ENCODE measurements at places on chromosomes 13 and 19.

- no peak for ATAC-seq
Observed at GRCh38 chr13:26742691-26743358, 17.8 kb downstream of the GPR12 start.

DNA sequence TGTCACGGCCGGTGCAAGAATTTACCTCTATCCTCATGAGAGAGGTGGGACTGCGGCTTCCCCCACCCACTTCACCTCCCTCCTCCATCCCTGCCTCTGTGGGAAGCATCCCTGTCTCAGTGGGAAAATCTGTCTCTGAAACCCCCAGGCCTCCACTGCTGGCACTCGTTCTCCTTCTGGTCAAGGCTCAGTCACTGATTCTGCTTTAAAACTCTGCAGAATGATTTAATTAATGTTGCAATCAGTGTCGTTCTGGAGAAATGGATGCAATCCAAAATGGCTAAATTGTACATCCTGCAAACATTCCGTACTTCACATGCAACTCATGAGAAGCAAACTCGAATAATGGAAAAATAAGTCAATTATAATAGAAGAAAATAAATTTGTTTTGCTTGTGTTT, 5.6 kb downstream of the RASL11A start:
- no peak for ATAC-seq

- no peak for ATAC-seq
Observed at GRCh38 chr13:24617256-24618010, 62.8 kb upstream of the ATP12A start.

- no peak for ATAC-seq
Observed at GRCh38 chr13:99501848-99502301, 603 bp downstream of the TM9SF2 start.

DNA sequence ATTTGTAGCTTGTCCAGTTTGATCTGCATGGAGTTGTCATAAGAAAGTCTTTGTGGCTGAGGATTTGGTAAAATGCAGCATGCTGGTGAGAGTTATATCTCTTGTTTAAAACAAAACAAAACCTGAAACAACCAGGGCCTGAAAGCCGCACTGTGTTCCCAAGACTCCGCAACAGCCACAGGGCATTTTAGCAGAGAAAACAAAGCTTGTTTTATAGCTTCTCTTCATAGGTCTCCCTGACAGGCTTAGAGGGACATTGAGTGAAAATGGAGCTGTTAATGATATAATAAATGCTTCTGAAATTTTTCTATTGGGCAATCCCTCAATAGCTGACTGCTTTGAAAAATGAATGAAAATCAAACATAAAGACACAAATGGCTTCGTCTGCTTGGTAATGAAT, 148.7 kb upstream of the RNF113B start:
- no peak for ATAC-seq

DNA sequence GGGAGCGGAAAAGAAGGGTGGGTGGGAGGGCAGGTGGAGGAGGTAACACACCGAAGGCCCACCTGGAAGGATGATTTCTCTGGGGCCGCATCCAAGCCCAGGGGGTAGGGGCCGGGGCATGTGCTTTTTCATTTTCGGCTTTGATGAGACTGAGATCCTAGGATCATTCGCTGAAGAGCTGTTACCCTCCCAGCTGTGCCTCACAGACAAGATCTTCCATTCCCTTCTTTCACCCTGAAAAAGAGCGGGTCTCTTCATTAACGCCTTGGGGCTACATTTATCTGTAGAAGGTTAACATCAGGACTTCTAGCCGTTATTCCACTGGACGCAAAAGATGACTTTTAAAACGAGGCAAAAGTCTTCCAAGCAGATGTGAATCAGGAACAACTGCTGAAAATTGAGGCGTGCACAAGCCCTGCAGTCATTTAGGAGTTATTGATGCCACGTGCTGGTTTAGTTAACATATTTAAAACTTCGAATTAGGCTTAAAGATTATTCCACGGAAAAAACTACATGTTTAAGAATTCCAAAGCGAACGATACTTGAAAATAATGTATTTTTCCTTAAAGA, 1.1 kb downstream of the LMO7 start:
- no peak for ATAC-seq

GRCh38 chr19:50537769-50538230, 24.1 kb upstream of the ASPDH start:
- peak; percentile 55 for ATAC-seq

- ATAC-seq = no peak
Observed at GRCh38 chr19:33437821-33438671, 64.5 kb downstream of the CEBPG start.

DNA sequence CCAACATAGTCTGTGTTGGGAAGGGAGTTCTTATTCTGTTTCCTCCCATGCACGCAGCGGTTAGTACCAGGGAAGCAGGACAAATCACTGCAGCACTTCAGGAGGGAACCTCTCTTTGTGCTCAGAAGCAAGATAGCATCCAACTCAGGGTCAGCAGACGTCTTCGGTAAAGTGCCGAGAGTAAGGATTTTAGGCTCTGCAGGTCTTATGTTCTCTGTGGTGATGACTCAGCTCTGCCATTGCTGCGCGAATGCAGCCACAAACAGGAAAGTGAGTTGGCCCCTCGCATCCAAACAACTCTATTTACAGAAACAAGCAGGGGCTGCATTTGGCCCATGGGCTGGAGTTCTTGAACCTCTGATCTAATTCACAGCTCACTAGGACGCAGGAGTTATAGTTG, 122.1 kb upstream of the SPATA13 start:
- ATAC-seq = no peak

DNA sequence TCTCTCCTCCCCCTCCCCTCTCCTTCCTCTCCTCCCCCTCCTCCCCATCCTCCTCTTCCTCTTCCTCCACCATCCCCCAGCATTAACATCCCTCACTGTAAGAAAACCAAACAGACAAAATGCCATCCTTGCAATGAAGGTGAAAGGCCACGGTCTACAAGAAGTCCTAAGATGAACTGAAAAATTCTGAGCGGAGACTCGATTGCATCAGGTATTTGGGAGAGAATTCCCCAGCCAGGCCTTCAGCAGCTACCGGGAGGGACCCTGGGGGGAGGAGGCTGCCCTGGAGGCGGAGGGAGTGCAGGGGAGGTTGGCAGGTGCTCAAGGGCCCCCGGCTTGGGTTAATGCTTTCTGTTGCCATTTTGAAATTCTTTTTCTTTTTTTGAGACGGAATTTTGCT, 10.1 kb upstream of the TIMM44 start:
- no peak for ATAC-seq

- ATAC-seq = no peak
Observed at GRCh38 chr13:83877651-83878355, 4.5 kb downstream of the SLITRK1 start.

DNA sequence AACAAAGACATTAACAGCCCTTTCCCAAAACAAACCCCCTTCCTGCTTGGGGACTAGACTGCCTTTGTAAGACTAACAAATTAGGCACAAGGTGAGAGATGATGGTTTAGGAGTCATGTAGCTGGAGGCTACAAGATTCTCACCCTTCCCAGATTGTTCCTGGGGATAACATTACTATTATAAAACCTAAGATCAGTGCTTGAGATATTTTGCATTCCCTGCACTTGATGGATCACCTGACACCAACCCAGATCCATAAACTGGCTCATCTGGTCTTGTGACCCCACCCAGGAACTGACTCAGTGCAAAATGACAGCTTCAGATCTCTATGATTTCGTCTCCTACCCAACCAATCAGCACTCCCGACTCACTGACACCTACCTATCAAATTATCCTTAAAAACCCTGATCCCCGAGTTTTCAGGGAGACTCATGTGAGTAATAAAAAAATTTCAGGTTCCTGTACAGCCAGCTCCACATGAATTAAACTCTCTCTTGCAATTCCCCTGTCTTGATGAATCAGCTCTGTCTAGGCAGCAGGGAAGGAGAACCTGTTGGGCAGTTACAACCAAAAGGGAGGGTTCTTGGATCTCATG, 2.4 kb upstream of the ZNF616 start:
- ATAC-seq = no peak

- ATAC-seq = no peak
Observed at GRCh38 chr13:24153979-24154701, 6.4 kb upstream of the SPATA13 start.

DNA sequence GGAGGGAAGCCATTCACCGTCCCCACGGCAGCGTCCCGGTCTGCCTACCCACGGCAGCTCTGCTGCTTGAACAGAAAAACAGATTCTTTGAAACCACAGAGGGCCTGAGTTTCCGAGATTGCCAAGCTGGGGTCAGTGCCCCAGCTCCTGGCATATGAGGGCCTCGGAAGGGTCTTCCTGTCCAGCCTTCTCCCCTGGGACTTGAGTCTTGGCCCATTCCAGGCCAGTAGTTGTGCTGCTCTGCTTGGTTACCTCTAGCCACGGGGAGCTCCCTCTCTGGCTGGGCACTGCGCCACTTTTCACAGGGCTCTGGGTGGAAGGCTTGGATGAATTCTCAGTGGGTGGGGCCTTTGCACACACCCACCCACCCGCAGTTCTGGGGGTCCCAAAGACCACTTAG, 8.6 kb upstream of the SPIB start:
- ATAC-seq = no peak

DNA sequence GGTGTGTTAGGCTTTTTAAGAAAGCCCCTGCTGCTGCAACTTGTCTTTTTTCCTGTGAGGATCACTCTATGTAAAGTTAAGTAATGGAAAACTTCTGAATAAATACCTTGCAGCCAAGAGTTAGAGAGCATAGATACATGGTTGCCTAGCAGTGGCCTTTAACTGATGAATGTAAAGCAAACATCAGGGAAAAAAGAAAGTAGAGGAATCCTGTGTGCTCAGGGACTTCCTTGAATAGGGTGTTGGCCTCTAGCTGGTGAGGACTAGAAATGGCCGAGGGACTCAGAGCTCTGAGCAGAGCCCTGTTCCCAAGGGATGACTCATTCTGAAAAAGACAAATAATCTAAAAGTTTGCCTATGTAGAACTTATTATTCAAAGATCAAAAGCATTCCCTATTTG, 135.7 kb downstream of the MIPEP start:
- no peak for ATAC-seq

DNA sequence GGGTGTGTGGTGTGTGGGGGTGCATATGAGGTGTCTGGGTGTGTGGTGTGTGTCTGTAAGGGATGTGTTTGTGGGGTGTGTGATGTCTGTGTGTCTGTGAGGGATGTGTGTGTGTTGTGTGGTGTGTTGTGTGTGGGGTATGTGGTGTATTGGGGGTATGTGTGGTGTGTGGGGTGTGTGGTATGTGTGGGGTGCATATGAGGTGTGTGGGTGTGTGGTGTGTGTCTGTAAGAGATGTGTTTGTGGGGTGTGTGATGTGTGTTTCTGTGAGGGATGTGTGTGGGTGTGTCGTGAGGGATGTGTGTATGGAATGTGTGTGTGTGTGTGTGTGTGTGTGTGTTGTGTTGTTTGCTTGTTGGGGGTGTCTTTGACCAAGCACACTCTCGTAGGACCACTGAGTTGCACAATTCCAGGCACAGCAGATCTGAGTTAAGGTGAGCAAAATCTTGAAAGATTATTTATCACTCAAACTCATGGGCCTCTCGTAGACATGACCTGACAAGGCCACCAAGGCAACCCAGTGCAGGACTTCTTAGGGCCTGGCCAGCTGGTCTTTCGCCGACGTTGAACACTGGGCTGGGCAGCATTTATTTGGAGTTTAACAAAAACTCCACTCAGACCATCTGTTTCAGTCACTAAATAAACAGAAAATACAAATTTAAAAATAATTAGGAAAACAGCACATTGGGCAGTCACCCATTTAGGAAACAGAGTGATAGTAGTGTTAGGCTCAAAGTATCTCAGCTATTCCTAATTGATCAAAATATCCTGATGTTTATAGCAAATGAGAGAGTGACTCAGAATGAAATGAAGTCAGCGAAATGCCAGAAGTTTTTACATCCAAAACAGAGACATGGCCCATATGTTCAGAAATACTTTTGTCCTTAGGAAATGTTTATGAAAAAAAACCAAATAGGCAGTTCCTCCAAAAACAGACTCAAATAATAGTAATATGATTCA, 301.1 kb downstream of the FGF9 start:
- ATAC-seq = no peak

DNA sequence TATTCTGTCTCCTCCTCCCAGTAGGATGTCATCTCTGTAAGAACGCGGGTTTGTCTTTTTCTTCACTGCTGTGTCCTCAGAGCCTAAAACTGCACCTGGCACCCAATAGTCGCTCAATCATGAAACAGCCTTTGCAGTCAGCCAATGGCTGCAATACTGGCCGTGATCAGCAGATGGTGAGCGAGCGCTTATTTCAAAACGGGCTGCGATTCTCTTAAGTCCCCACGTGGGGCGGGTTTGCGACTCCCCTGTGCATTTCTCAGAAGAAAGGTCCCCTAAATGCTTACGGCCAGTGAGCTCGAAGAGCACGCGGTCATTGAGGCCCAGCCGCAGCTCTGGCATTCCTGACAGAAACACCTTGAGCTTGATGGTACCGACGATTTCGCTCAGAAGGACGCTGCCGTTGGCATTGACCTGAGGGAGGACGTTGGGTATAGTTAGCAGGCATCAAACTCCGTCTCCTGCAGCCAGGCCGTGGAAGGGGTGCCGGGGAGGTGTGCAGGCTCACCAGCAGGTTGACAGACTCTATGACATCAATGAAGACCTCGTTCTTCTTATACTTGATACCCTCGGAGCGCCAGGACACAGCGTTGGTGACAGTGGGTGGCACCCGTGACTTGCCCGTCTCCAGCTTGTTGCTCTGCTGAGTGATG, 6.0 kb downstream of the AP1M2 start:
- peak; percentile 90 for ATAC-seq

GRCh38 chr13:109976206-109976997, 190.0 kb upstream of the IRS2 start:
- ATAC-seq = no peak

DNA sequence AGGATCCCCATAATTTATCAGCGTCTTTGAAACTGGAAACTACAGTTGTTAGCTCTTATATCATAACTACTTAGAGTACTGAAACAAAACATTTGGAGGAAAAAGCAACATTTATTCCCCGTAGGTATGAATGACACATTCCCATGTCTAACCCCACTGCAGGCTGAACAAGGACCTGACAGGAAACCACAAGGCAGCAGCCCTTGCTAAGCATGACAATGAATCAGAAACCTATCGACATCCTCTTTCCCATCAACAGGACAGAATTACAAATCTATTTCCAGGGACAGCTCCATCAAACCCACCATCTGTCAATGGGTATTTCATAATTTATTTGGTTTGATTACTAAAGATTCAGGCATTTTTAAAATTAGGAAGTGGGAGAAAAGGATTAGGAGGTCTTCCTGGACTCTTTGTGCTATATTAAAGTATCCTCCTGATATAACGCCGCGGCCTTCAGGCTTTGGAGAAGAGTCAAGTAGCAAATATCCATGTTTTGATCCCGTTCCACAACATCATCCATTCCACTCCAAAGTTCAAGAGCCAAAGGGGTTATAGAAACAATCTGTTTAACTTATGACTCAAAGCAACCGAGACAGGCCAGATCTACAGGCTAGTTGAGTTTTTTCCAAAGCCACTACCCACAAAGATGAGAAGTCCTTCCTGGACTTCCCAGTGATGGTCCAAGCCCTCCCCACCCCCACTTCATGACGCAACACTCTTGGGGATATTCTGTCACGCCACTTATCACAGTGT, 51.1 kb downstream of the FAM216B start:
- no peak for ATAC-seq

GRCh38 chr13:28163587-28163986, 25.2 kb downstream of the PAN3 start:
- ATAC-seq = no peak
